DMS79 (cell line): ENCODE measurements at places on chromosomes 3 and 15.

DNA sequence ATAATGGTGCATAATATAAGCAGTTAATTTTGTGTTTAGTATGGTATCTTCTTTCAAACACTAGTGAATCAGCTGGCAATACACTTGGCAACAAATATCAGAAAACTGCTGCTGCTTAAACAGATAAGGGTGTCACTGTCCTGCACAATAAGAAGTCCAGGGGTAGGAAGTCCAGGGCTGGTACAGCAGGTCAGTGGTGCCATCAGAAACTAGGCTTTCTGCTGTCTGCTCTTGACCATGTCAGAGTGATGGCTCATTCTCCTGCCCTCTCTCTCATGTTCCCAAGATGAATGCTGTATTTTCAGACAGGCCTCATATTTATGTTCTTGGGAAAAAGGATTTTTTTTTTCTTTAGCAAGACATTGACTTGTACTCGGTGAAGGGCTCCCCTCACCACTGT, 9.2 kb upstream of the GRK7 start:
- DNase-seq: no peak

- DNase-seq: no peak
Observed at GRCh38 chr15:90058308-90058707, 44.0 kb downstream of the IDH2 start.

DNA sequence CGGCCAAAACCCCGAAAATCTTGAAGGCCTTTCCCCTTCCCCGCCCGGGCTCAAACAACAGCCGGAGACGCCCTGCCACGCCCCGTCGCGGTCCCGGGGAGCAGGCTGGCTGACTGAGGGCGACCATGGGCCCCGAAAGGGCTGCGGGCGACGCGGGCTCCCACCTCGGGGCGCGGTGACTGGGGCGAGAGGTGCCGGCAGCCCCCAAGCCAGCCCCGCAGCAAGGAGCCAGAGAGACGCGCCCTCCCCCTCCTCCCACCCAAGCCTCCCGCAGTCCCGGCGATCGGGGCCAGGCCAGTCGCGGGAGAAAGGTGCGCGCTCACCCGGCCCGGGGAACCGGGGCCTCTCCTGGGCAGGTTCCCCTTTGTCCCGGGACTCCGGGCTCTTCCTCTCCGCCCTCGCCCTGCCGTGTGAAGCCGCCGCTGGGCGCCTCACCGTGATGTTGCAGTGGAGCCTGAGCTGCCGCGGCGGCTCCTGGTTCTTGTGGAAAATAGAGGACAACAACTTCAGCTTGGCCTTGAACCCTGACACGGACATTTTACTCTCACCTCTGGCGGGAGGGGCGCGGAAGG, 30.6 kb upstream of the ZSCAN2 start:
- no peak for DNase-seq

GRCh38 chr3:172135185-172135584, 95.8 kb downstream of the FNDC3B start:
- no peak for DNase-seq

DNA sequence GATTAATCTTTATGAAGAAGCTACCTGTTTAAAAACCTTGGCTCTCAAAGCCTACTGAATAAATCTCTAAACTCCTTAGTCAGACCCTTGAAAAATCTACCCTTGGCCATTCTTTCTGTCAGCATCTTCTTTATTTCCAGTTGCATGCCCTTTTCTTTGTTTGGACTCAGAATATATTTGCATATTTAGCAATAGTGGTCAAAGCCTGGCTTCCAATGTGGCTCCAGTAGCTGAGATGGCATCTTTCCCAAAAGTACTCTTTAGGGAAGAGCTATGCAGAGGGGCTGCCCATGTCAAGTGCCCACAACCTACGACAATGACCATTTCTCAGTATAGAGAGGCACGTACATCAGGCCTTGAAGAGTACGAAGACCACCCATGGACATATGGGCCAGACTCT, 47.2 kb downstream of the TLNRD1 start:
- no peak for DNase-seq

DNA sequence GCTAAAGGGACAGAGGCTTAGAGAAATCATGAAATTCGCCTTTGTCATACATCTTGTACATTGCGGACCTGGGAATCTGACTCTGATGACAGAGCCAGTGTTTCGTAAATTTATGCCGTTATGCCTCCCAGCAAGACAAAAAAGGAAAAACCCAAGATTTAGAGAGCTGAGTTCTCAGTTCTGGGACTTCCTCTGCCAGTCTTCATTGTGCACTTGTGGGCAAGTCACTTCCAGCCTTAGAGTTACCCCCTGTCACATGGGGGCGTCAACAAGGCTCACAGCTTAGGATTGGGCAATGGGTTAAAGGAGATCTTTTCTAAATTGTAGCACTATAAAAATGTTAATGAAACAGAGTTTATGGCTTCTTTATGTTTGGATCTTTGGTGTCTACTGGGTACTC, 41.9 kb upstream of the MITF start:
- no peak for DNase-seq

GRCh38 chr3:85483986-85484385, 525.2 kb downstream of the CADM2 start:
- no peak for DNase-seq

GRCh38 chr3:65503776-65504175, 534.9 kb downstream of the MAGI1 start:
- no peak for DNase-seq

- peak; percentile 32 for DNase-seq
Observed at GRCh38 chr3:36907911-36908646, 36.8 kb downstream of the TRANK1 start.

DNA sequence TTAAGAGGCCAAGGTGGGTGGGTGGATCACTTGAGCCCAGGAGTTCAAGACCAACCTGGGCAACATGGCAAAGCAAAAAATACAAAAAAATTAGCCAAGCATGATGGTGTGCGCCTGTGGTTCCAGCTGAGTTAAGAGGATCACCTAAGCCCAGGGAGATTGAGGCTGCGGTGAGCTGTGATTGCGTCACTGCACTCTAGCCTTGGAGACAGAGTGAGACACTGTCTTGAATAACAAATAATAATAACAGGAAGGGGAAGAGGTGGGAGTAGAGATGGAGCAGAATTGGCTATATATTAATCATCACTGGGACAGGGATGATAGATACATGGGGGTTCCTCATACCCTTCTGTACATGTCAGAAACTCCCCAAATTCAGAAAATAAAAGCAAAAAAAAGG, 23.8 kb upstream of the NMB start:
- DNase-seq: no peak
